ENCODE measurements at places on chromosomes 5 and 9. TPM values are rescaled to one million over a fixed set of nuclear protein-coding genes. Genes with fewer than 3 reads are reported as not detected.

- H3K27me3 ChIP-seq: no peaks in the 10 kb centered on the region
- no peak overlapping the region for H3K27ac ChIP-seq
- H3K4me1 ChIP-seq: no peaks in the 10 kb centered on the region
- H3K4me3 ChIP-seq: no peak overlapping the region
- no peaks in the 10 kb centered on the region for H3K36me3 ChIP-seq
Observed at GRCh38 chr9:113431191-113431590, 20.6 kb downstream of the C9orf43 start.

DNA sequence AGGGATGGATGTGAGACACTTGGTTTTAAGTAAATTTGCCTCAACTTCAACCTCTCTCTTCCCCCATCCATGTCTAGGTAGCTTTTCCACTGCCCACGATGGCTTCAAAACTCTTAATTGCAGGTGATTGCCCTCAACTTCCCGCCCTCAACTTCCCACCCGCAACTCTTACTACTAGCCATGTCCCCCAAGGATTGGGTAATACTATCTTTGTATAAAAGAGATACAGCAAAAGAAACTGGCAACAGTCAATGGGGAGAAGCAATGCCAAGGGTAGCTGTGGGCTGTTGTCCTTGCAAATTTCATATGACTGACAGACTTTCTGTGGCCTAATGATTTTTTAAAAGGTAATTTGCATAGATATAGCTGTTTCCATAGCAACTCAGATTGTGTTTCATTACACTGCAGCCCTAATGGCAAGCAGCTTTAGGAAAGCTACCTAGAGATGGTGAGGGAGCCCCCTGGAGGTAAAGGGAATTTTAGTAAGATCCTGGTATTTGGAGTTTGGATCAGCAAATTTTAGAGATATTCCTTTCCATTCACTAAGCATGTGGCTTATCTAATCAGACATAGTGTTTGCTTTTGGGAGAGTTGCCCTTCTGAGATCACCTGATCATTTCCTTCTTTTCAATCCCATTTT, 421.5 kb upstream of the DAP start:
- peak; percentile 35 for DNase-seq
- no peak overlapping the region for H3K4me3 ChIP-seq
- no peaks in the 10 kb centered on the region for H3K27me3 ChIP-seq
- H3K36me3 ChIP-seq: no peaks in the 10 kb centered on the region
- H3K4me1 ChIP-seq: no peaks in the 10 kb centered on the region
- no peak overlapping the region for H3K27ac ChIP-seq

DNA sequence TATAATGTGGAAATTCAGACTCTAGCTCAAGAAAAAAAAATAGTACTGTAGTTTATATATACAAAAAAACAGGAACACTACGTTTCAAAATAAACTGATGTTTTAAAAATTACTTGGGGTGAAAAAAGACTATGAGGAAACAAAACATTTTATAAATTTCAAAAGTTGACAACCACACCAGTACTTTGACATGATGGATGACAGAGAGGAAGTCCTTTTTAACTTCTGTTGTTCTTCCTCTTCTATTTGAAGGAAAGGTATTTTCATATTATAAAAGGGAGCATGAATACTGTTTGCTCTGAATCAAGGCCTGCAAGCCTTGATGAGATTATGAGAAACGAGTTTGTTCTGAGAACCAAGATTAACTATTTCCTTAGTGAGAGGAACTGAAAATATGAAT, 456.9 kb downstream of the TAF11L14 start:
- no peaks in the 10 kb centered on the region for H3K36me3 ChIP-seq
- no peaks in the 10 kb centered on the region for H3K27me3 ChIP-seq
- DNase-seq: no peak
- H3K4me3 ChIP-seq: no peak overlapping the region

DNA sequence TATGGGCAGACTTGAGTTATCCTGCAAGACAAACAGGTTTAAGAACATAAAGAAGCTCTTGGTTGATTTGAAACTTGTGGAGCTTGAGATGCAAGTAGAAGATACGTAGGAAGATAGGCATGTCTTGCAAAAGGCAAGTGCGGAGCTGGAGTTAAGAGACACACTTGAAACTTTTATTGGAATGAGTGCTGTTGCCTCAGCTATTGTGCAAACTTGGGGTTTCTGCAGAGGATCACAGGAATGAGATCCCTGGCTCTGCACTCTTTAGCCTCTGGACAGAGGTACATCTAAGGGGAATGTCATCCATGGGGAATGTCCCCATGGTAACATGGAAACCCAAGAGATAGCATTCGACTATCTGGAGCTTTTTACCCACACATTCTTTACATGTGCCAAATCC, 121.1 kb downstream of the ADCY2 start:
- H3K36me3 ChIP-seq: peaks cover 28% of the 10 kb centered on the region
- peaks cover 12% of the 10 kb centered on the region for H3K4me1 ChIP-seq
- H3K4me3 ChIP-seq: no peak overlapping the region
- no peaks in the 10 kb centered on the region for H3K27me3 ChIP-seq

GRCh38 chr9:1173211-1173610, 123.1 kb downstream of the DMRT2 start:
- H3K27me3 ChIP-seq: no peaks in the 10 kb centered on the region
- no peaks in the 10 kb centered on the region for H3K36me3 ChIP-seq
- H3K4me1 ChIP-seq: no peaks in the 10 kb centered on the region
- DNase-seq: no peak

GRCh38 chr9:118882684-118883083, 486.6 kb downstream of the BRINP1 start:
- no peak overlapping the region for H3K27ac ChIP-seq
- H3K27me3 ChIP-seq: no peaks in the 10 kb centered on the region
- H3K4me1 ChIP-seq: no peaks in the 10 kb centered on the region
- no peak overlapping the region for H3K4me3 ChIP-seq

DNA sequence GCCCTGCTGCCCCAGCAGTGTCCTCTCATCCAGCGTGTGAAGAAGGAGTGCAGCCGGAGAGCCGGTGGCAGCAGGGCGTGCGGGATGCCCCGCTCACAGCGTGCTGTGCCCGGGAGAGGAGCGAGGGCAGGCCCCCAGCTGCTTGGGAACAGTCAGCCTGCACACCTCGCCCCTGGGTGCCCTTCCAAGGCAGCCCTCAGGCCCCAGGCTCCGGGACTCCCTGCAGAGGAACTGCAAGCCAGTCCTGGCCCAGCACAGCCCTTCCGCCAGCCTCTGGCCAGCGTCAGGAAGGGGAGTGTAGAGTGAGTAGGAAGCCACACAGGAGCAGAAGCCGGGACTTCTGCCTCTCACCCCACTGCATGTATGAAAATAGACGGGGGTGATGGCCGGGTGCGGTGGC, 43.5 kb downstream of the ADAMTS2 start:
- DNase-seq: no peak
- H3K4me3 ChIP-seq: no peak overlapping the region
- no peaks in the 10 kb centered on the region for H3K27me3 ChIP-seq
- H3K4me1 ChIP-seq: no peaks in the 10 kb centered on the region
- H3K36me3 ChIP-seq: 0 out of 3 replicates have a peak, but pooled peaks cover 2% of the 10 kb centered on the region
- no peak overlapping the region for H3K27ac ChIP-seq

DNA sequence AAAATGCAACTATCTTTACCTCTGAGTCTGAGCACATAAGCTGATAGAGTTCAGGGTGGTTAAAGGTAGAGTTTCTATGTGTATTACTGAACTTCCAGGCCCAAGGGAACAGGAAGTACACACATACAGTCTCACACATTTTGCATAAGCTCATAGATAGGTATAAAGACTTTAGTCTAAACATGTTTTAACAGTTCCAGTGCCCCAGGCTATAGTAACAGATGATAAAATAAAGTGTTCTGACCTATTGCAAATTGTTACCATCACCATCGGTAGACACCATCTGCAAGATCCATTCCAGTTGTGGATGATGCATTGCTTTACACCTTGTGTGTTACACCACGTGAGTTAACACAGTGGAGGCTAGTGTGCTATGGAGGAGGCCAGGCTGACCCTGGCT, 95.8 kb downstream of the TMEM174 start:
- DNase-seq: no peak
- H3K27me3 ChIP-seq: no peaks in the 10 kb centered on the region
- H3K36me3 ChIP-seq: no peaks in the 10 kb centered on the region

DNA sequence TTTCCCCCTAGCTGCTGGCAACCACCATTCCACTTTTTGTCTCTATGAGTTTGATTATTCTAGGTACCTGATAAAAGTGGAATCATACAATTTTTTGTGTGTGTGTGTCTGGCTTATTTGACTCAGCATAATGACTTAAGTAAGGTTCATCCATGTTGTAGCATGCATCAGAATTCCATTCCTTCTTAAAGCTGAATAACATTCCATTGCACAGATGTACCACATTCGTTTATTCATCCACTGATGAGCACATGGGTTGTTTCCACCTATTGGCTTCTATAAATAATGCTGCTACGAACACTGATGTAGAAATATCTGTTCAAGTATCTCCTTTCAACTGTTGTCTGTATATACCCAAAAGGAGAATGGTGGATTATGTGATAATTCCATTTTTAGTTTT, 33.7 kb downstream of the AP3B1 start:
- no peak overlapping the region for H3K27ac ChIP-seq
- no peaks in the 10 kb centered on the region for H3K27me3 ChIP-seq
- H3K4me3 ChIP-seq: no peak overlapping the region
- no peak for DNase-seq
- H3K36me3 ChIP-seq: peaks cover 17% of the 10 kb centered on the region
- H3K4me1 ChIP-seq: no peaks in the 10 kb centered on the region

DNA sequence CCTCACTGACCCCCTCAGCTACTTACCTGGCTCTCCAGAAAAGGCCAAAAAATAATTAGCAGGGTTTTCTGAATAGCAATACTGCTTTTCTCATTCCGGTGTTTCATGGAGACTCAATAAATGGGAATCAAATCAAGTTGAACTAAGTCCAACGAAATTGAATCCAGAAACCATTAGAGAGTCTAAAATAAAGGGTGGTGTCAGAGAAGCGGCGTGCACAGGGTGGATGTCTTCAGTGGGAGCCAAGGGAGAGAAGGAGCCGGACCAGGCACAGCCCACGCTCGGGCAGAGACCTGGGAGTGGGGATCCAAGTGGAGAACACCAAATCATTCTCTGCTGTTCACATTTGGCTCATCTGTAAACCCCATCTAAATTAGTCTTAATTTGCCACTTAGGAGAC, 40.2 kb upstream of the WWC1 start:
- H3K27ac ChIP-seq: no peak overlapping the region
- H3K27me3 ChIP-seq: no peaks in the 10 kb centered on the region
- no peak for DNase-seq
- H3K4me3 ChIP-seq: no peak overlapping the region

GRCh38 chr5:6788439-6788838, 75.2 kb downstream of the TENT4A start:
- H3K36me3 ChIP-seq: no peaks in the 10 kb centered on the region
- H3K4me3 ChIP-seq: no peak overlapping the region
- DNase-seq: no peak

GRCh38 chr9:13705373-13705772, 425.9 kb upstream of the MPDZ start:
- DNase-seq: no peak
- H3K36me3 ChIP-seq: no peaks in the 10 kb centered on the region
- no peak overlapping the region for H3K27ac ChIP-seq
- no peaks in the 10 kb centered on the region for H3K27me3 ChIP-seq

GRCh38 chr5:125700380-125700861, 722.8 kb upstream of the GRAMD2B start:
- H3K27me3 ChIP-seq: no peaks in the 10 kb centered on the region
- H3K4me1 ChIP-seq: no peaks in the 10 kb centered on the region

DNA sequence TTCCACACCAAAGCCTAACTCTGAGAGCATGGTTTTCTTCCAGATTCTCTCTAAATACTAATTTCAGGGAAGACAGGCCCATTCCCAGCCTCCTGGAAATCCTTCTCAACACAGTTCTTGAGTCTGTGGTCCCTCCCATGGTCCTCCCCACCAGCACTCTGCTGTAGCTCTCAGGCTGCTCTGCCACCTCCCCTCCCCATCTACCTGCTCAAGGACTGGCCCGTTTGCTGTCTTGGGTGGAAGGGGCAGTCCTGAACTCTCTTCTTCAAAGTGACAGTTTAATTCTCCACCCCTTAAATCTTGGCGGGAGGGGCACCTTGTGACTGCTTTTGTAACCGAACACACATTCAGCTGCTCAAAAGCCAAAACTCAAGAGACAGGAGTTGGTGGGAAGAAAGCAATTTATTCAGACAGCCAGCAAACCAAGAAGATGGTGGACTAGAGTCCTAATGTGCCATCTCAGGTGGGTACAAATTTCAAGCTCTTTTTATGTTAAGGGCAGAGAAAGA, 7.6 kb upstream of the LCN15 start:
- no peak for DNase-seq
- H3K4me1 ChIP-seq: no peaks in the 10 kb centered on the region
- H3K36me3 ChIP-seq: peaks cover 7% of the 10 kb centered on the region
- H3K27me3 ChIP-seq: no peaks in the 10 kb centered on the region

DNA sequence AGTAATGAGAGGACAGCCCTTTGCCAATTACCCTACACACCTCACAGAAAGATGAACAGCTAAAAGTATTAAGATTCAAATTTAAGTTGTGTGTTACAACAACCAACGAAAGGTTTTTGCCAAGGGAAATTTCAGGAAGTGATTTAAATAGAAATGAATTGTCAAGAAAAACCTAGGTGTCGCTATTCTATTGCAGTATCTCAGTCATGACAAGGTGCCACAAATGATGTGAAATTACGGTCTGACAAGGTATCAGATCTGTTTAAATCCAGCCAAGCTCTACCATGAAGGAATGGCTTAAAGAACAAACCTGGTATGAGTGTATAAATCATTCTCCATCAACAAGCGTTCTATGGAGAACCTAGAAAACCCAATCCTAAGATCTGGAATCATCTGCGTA, 189.7 kb downstream of the ATPSCKMT start:
- DNase-seq: no peak

- no peak overlapping the region for H3K4me3 ChIP-seq
- H3K36me3 ChIP-seq: peaks cover 31% of the 10 kb centered on the region
- no peaks in the 10 kb centered on the region for H3K27me3 ChIP-seq
- DNase-seq: no peak
Observed at GRCh38 chr9:96523374-96523773, 73.4 kb downstream of the HABP4 start.

GRCh38 chr9:5140151-5140550, 45.3 kb downstream of the INSL6 start:
- no peak overlapping the region for H3K4me3 ChIP-seq
- H3K36me3 ChIP-seq: peaks cover 5% of the 10 kb centered on the region
- H3K4me1 ChIP-seq: no peaks in the 10 kb centered on the region
- DNase-seq: no peak
- no peak overlapping the region for H3K27ac ChIP-seq

DNA sequence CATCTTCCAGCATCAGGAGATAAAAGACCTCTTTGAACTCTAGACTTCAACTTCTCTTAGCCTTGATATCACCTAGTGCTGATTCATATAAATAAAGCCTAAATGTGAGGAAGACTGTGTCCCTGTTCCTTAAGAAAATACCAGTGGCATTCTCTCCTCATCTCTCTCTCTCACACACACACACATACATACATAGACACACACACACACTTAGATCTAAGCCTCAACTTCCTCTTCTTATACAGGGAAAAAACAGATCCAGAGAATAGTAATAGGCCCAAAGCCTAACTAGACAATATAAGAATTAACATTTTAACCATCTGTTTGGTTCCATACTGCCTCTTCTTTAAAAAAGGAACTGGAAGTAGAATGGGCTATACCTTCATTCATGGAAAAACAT, 195.3 kb upstream of the NR4A3 start:
- no peak overlapping the region for H3K27ac ChIP-seq
- no peaks in the 10 kb centered on the region for H3K27me3 ChIP-seq
- no peaks in the 10 kb centered on the region for H3K4me1 ChIP-seq

- H3K4me3 ChIP-seq: no peak overlapping the region
- peaks cover 2% of the 10 kb centered on the region for H3K36me3 ChIP-seq
- no peak for DNase-seq
- no peaks in the 10 kb centered on the region for H3K27me3 ChIP-seq
- no peak overlapping the region for H3K27ac ChIP-seq
Observed at GRCh38 chr9:35700031-35700430, 10.3 kb upstream of the TPM2 start.

Gene GABRB2
- 0.20 TPM for total RNA-seq

Gene PFN3
- not detected for total RNA-seq

Gene PCDHA1
- 0.61 TPM for total RNA-seq

Gene IFNB1
- total RNA-seq: not detected

Gene FAM153A
- total RNA-seq: 1.2 TPM

Gene ANGPTL2
- total RNA-seq: 4.8 TPM

Gene SV2C
- 0.02 TPM for total RNA-seq

All from H9 (cell line).